DMS 273 treated with DMSO at 0.1 percent for 48 hours (cell line): ENCODE measurements at places on chromosomes 7 and 10.

- DNase-seq: no peak
These were observed 42.5 kb downstream of the NUP205 start for GRCh38 chr7:135600226-135600625.

GRCh38 chr7:45221896-45222604, 64.5 kb downstream of the RAMP3 start:
- peak; percentile 75 for DNase-seq

- DNase-seq: no peak
These were observed 147.7 kb upstream of the AKR1E2 start for GRCh38 chr10:4678023-4678950.

GRCh38 chr7:98291717-98292116, 10.2 kb downstream of the BRI3 start:
- DNase-seq: no peak

- DNase-seq: no peak
These were observed 47.1 kb upstream of the PDSS1 start for GRCh38 chr10:26650406-26650805.

- no peak for DNase-seq
These were observed 5.1 kb downstream of the DEPP1 start for GRCh38 chr10:44973323-44974081.

- no peak for DNase-seq
These were observed 996.6 kb downstream of the SORCS1 start for GRCh38 chr10:106167946-106168345.

DNA sequence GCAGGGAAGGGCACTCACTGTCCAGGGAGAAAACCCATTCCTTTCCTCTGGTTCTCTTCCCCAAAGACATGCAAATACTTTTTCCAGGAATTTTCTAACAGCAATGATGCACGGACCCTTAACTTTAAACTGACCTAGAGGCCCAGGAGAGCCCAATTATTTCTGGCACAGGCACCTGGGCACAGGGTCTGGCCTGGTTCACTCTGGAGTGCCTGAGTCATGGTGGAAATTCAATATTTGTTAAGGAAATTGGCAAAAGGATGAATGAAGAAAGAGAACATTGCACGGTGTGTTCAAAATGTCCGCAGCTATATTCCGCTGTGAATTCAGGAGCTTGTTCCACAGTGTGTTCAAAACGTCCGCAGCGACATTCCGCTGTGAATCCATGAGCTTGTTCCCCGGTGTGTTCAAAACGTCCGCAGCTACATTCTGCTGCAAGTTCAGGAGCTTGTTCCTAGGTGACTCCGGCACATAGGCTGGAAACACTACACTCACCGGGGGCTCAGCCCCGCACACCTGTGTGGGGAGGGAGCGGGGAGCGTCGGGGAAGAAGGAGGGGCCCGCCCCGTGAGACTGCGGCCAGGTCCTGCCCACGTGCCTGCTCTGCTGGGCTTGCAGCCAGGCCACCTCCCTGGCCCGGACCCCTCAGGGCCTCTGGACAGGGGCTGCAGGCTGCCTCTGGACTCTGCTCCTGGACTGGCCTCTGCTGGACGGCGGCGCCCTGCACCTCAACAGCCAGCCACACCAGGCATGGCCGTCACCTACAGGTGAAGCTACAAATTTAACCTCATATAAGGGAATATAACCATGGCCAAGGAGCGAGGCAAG, 72.0 kb upstream of the FAM20C start:
- DNase-seq: no peak

- no peak for DNase-seq
These were observed 304.7 kb downstream of the BICC1 start for GRCh38 chr10:58817201-58817846.

DNA sequence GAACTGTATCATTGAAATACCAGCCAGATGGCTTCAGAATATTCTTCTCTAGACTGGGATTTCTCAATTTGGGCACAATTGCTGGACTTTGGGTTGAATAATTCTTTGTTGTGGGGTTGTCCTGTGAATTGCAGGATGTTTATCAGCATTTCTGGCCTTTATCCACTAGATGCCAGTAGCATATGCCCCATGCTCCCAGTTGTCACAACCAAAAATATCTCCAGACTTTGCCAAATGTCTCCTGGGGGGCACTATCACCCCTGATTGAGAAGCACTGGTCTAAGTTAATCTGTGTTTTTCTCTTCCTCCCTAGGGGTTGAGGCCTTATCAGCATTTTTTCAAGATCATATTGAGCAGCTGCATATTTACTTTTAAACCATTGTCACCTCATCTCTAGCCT, 204.9 kb upstream of the SP8 start:
- DNase-seq: no peak

GRCh38 chr10:124157271-124157681, 63.9 kb upstream of the CHST15 start:
- DNase-seq: no peak

GRCh38 chr7:155358948-155359712, 61.5 kb downstream of the INSIG1 start:
- DNase-seq: no peak

DNA sequence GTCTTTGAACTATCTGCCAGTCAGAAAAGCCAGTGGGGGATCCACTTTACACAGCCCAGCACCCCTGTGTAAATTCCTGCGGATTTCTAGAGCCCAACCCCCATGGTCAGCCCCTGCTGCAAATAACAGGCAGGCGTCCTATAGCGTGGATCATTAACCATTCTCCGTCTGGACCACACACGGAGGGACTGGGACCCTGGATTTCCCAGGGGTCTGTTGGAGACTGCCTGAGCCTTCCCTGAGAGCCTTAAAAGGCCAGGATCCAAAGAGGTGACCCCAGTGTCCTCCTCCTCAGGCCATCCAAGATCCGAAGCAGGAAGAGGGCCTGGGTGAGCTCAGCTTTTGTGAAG, 11.2 kb upstream of the GRID1 start:
- no peak for DNase-seq

DNA sequence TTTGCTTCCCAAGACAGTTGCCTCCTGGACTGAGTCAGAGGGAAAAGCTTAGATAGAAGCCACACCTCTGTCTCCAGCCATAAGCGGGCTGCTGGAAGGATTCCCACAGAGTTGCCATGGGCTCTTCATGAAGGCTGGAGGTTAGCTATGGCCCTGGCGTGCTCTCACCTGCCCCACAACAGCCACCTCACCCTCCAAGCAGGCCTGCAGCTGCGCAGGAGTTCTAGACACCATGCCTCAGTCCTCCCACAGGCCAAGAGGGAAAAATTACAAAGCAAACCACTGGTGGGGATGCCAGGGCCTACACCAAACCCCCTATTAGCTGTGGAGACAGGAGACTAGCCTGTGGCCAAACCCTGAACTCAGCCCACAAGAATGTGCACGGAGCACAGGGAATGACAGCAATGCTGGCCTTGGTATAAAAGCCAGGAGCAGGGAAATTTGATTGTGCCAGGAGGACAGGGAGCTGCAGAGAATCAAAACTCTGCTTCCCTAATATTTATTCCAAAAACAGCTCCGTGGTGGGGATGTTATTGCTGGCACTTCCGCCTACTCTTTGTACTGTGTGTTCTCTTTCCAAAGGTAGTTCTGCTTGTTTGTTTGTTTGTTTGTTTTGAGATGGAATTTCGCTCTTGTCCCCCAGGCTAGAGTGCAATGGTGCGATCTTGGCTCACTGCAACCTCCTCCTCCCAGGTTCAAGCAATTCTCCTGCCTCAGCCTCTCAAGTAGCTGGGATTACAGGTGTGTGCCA, 60.3 kb upstream of the STK17A start:
- no peak for DNase-seq

GRCh38 chr7:25845464-25845863, 306.5 kb upstream of the NFE2L3 start:
- DNase-seq: no peak

DNA sequence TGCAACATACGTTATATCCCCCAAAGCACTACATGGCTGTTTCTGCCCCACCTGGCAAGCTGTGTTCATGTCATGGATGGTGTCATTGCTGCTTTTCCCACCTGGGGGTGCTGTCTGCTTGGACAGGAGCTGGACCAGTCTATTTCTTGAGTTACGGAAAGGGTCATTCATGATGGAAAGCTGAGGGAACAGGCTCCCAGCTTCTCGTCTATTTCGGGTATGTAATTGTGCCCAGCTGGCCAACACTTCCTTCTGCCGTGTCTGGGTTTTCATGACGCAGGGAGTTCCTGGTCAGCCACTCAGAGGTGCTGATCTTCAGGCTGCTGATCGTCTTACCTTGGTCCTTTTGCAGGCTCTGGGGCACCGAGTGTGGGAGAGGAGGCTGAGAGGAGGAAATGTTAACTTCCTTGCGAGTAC, 8.6 kb downstream of the BTBD16 start:
- DNase-seq: no peak

- no peak for DNase-seq
These were observed 190.9 kb downstream of the DNAJB6 start for GRCh38 chr7:157527686-157528085.

- no peak for DNase-seq
These were observed 57.2 kb downstream of the RASGEF1A start for GRCh38 chr10:43209651-43210141.

DNA sequence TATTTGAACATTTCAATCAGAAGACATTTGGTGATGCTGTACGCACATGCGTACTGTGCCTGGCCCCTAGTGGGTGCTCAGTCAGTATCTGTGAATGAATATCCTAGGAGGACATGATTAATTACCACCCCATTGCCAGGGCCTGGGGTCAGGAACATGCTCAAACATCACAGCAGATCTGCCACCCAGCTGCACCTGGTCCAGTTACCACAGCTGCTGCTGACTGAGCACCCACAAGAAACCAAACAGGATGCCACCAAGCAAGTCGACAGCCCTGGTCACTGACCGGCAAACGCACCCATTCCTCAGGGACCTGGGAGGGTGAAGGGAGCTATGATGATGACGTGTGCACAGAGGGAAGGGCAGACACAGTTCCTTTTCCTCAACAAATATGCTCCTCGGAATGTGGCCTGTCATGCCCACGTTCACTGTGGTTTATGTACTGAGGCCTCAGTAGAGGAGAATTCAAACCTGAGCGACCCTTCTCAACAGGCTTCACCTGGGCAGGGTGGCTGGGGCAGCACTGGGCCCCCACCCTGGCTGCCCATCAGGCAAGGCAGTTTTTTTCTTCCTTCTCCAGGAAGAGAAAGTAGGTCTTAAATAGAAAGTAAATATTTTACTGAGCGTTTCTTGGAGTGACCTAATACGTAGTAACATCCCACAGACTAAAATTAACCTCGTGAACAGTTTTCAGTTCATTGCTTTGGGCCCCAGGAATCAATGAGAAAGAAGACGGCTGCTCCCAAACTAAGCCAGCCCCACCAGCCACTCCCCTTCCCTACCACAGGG, 13.4 kb downstream of the CTBP2 start:
- DNase-seq: no peak

DNA sequence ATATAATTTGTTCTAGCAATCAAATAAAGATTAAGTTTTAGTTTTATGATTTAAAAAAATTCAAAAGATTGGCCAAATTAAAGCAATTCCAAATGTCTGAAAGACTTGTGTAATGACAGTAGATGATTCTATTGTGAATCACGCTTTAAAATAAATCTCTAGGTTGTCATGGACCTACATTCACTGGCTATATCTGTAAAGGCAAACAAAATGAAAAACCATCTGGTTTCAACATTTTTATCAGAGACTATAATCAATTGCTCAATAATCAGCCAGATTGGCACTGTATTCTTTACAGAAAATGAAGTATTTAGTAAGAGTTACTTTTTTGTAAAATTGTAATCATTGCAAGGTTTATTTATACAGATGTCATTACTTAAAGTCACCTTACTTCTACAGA, 60.7 kb downstream of the DGKB start:
- DNase-seq: no peak

DNA sequence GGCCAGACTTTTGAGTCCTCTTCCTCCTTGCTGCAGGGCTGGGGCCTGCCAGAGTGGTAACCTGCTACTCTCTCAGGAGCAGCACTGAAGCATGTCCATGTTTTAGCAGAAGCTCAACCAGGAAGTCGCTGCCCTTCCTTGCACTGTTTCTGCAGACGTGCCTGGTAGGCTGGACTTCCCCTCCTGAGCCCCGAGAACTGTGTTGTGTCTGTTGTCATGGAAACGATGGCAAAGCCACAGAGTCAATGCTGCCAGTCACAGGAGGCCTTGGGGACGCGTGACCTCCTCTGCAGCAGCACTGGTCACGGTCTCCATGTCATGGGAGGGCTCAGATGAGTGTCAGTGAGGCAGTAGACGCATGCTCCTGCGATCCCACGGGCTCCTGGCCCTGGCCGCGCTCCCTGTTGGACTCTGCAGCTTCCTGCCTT, 145.5 kb downstream of the FANK1 start:
- DNase-seq: no peak

GRCh38 chr7:132207211-132207610, 369.1 kb downstream of the PLXNA4 start:
- no peak for DNase-seq

DNA sequence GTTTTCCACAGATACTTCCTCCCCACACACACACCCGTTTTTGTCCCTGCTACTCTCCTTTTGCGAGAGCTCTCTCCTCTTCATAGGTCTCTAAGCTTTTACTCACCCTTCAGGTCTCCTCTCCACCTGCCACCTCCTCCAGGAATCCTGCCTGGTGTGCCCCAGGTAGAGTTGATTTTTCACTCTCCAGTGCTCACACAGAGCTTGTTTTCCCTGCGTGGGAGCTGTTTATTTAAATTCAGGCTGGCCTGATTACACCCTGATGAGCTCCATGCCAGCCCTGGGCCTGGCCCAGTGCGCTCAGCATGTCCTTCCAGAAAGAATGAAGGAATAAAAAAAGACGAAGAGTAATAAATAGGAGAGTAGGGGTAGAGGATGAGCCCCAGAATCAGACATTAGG, 7.5 kb upstream of the CLDN4 start:
- no peak for DNase-seq

DNA sequence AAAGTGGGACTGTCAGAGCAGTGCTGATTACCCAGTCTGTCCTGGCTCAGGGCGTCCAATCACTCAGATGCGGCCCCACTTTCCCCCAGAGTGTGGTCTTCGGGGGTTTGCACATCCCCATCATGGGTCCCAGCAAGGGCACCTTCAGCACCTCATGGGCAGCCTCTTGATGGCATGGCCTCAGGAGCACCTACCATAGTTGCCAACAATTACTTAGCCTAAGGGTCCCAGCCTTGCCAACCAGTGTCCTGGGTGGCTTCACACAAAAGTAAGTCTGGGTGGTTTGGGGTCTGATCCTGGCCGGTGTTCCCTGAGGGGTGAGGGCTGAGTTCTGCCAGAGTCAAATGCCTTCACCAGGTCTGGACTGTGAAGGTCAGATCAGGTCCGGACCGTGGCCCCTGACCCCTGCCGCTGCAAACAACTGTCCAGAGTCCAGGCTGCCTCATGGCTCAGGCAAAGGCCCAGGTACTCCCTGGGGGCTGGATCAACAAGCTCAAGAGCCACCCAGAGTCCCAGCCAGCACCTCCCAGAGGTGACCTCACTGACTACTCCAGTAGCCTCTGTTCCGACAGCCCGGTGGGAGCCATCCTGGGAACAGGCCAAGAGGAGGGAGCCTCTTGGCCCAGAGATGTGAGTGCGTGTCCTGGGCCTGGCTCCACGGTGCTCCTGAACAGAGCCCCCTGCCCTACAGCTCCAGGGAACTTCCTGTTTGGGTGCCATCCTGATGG, 6.2 kb upstream of the MARVELD1 start:
- no peak for DNase-seq
